ENCODE measurements at places on chromosomes 6 and 20.

DNA sequence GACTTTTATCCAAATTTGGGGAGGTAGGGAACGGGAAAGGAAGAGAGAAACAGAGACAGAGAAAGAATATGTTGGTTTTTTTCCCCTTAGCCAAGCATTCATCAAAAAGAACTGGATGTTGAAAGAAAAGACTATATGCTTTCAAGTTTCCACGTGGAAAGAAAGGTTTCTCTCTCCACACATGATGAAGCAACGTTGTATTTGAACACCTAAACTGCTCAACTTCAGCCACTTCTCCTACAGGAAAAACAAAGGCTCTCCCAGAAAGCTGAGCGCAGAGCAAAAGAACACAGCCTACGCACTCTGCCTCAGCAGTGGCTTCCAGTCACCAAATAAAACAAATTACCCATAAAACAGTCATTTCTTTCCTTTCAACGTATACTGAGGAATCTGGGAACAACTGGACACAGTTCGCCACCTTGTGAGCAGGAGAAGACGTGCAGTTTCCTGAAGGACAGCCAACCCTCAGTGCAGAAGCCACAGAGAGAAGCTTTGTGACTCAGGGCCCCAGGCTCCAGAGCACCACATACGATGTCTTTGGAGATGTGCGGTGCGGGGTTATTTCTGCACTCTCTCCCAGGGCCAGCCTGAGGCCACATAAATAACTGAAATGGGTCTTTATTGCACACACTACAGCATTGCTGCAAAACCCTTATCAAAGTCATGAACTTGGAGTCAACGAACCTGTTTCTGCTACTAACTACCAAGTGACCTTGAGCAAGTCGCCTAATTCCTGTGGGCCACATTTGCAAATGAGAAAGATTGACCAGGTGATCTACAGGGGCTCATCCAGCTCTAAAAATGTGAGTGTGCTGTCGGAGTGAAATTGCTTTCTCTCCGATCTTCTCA is 10.1 kb downstream of the IL17F start:
- no peak for DNase-seq

DNA sequence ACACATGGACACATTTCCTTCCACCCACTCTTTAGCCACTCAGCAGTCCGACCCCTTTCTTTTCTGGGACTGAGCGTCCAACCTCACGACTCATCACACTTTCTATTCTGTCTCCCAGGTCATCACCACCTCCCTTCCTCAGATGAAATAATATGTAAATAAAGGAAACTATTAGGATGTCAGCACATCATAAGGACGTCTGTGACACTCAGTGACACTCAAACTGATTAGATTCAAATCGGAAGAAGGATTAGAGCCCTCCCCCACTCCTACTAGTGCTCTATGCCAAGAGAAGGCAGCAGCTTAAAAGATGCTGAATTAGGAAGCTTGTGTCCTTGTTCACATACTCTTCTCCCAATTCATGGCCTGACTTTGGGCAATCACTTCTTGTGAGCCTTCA is 113.6 kb downstream of the TNFRSF21 start:
- no peak for DNase-seq

DNA sequence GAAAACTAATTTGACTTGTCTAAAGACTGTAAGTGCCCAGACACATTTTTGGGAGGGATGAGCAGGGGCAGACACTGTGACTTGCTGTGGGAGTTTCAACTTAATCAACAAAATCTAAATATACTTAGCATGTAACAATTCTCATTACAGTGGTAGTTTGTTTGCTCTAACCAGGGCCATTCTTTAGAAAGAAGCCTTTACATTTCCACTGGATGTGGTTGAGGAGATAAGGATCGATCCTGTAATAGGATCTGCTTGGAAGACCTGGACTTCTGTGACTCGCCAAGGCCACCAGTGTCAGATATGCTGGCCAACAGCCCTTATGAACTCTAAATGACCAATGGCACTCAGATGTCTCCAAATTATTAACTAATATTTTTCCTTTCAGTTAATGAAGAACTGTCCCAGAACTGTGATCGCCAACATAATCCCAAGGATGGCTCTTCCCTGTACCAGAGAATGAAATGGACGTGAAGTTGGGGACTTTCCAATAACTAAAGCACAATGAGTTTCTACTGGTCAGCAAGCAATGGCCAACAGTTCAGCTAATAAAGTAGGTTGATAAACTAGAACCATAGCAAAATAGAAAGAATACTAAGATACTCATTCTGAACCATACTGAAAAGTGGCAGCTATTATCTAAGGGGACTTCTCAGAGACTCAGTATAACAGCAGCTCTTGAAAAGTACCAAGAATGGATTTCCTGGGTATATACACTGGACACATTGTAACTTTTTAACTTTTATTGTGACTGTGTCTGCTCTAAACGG is 7.5 kb downstream of the SMLR1 start:
- no peak for DNase-seq

- no peak for DNase-seq
Measured at GRCh38 chr6:28207510-28208110, 17.5 kb upstream of the ZSCAN9 start.

GRCh38 chr6:48110436-48111142 is 408 bp downstream of the PTCHD4 start:
- no peak for DNase-seq

- no peak for DNase-seq
Measured at GRCh38 chr20:5156675-5157448, 30.1 kb downstream of the CDS2 start.

DNA sequence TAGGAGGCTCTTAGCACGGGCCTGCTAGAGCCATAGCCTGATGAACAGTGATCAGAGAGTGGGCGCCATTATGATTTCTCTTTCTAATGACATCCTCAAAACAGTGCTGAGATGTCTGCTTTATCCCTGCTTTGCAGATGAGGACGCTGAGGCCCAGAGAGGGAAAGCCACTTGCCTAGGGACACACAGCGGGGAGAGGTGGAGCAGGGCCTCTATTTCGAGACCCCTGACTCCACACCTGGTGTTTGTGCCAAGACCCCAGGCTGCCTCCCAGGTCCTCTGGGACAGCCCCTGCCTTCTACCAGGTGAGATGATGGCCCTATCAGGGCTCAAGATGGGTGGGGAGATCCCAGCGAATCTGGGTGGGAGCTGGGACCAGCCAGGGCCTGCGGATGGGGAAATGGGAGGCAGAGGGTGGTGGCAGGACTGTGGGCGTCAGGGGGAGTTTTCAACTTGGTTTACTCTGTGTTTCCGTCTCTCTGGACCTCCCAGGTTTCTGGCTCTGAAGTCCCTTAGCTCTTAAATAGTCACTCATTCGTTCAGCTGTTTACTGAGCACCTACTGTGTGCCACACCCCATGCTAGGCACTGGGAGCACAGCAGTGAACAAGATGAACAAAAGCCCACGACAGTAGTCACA is 36.7 kb downstream of the SRC start:
- DNase-seq = no peak

- DNase-seq = no peak
Measured at GRCh38 chr6:144377586-144378210, 92.6 kb downstream of the UTRN start.

DNA sequence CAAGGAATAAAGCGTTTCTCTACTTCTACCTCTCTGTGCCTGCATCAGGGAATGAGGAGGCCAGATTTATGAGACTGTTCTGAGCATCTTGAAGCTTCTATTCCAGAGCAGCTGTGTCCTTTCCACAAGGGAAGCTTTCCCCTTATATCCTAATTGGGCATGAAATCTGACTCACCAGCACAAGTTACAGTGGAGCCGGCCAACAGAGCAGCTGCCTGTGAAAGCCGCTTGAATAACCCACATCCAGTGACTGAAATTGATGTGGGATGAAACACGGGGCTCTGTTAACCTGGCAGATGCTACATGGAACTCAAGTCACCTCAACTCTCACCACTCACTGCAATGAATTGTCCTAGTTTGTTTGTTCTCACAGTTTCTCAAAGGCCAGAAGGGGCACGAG is 400.3 kb downstream of the TFAP2A start:
- DNase-seq = no peak

DNA sequence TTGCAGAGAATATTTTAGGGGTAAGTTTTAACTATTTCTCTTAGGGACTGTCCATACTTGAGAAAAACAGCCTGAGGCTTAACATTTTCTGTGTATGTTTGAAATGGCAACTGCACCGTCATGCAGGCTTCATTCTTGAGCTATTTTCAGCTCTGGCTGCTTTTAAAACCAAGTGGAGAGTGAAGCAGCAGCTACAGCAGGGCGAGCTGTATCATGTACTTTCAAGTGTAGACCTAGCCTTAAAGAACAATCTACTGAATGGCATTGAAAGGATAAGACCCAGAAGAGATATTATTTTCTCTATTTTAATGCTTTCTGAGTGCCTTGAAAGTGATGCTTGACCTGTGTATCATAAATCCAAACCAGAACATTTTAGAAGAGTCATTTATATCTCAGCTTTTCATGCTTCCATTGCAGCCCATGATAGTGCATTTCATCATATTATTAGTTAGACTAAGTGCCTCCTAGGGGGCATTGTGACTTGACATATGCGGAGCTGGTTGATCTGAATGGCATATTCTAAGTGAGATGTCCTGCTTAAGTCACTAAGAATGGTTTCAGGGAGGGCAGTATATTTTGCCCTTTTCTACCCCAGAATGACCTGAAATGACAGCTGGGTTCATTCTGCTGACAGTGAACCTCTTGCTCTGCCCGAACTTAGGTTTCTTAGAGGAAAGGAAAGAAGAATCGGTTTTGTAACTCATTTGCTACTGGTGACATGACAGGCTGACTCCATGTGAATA is 85.3 kb downstream of the NKAIN2 start:
- no peak for DNase-seq

DNA sequence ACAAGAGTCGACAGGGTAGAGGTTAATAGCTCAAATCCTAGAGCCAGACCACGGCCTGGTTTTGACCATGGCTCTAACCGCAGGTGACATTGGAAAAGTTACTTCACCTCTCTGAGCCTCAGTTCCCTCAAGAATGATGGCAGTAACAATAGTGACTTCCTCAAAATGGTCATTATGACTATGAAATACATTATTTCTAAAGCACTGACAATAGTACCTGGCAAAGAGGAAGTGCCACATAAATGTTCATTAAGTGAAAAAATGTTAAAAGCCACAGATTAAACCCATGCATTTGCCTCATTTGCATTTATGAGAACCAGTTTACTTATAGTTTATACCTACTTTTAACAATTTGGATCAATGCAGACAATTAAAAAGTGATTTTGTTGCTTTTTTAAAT is 12.3 kb downstream of the BTBD3 start:
- no peak for DNase-seq

DNA sequence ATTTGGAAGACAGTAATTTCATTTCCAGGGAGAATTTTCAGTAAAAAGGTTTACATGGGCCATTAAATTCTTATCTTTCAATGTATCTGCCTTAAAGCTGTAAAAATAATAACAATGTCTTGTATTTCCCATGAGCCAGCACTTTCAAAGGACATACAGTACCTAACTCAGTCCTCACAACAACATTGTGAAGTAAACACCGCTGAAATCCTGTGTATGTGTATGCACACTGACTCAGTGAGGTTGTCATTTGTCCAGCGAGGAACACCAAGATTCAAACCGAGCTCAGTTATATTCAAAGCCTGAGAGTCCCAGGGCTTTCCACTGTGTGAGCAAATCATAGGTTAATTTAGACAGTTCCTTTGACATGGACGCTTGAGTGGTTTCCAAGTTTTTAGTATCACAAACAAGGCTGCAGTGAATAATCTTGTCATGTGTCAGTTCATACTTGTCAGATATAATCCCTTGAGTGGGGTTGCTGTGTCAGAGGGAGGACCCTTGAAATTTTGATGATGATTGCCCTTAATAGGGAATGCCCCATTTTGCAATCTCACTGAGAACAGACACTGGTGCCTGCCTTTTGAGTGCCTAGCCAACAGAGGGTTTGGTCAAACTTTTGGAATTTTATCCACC is 50.0 kb upstream of the SLC22A23 start:
- no peak for DNase-seq

DNA sequence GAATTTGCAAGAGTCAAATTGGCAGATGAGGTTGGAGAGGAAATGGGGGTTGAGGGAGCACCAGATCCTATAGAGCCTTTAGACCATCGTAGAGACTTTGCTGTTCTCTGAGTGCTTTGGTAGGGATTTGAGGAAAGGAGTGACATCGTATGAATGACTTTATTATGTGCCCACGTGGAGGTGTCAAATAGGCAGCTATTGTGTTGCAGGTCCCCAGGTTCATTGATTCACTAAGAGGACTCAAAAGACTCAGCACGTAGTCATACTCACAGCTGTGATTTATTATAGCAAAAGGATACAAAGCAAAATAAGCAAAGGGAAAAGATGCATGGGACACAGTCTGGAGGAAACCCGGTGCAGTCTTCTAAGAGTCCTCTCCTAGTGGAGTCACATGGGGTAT is 2.2 kb downstream of the MTRES1 start:
- DNase-seq = no peak

GRCh38 chr6:150310539-150310938 is 58.3 kb upstream of the IYD start:
- no peak for DNase-seq

DNA sequence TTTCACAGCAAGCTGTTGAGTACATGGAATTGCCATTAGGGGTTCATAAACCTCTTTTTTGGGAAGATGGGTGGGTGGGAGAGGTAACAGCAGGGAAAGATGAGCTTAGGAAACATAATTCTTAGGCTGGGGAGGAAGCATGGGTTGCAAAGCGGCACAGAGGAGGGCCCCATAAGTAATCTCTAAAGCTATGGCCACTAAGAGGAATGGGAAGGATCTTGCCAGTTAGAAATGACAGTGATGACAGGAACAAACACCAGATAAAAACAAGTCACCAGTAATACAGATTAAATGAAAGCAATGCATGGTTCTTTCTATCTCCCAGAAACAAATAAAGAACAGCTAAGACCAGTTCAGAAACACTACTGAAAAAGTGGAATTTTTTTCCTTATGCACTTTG is 31.0 kb upstream of the PRELID3B start:
- no peak for DNase-seq

DNA sequence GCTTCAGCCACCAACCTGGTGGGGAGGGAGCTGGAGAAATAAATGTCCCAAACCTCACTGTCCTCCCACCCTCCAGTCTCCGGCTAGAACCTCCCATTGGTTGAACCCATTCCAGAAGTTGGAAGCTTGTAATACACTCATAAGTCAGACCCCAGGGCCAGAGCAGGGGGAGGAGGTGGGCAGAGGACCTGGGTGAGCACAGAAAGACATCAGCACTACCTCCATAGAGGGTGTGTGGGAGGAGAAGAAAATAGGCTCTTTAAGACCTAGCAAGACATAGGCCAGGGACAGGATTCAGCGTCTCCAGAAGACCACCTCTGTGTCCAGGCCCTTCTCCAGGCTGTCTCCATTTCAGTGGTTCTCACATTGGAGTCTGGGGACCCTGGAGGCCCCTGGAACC is 73.3 kb upstream of the TOP1 start:
- no peak for DNase-seq

DNA sequence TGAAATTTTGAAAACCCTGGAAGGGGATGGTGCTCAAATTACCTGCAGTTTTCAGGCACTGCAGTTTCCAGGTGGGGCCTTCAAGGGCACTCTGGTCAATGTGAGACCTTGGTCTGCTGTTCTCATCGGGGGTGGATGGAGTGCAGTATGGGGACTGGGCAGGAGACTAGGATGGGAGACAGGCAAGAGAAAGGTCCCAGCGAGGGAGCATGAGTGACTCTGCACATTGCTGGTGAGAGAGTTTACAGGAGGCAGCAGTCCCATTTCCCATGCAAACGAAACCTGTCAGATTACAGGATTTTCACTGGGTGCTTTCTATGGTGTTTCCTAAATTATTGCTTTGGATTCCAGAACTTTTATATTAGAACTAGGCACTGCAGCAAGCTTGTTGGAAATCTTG is 73.5 kb upstream of the DTNBP1 start:
- DNase-seq = no peak

- DNase-seq = no peak
Measured at GRCh38 chr6:126812651-126813050, 305.8 kb upstream of the RSPO3 start.

- DNase-seq = peak; percentile 29
Measured at GRCh38 chr6:90256698-90257485, 39.8 kb downstream of the BACH2 start.

All from CD4-positive, alpha-beta T cell treated with Interleukin-6 at 100 ng/mL for 8 hours (primary cell).